NCI-H446 (cell line): ENCODE measurements at places on chromosomes 11 and 22.

DNA sequence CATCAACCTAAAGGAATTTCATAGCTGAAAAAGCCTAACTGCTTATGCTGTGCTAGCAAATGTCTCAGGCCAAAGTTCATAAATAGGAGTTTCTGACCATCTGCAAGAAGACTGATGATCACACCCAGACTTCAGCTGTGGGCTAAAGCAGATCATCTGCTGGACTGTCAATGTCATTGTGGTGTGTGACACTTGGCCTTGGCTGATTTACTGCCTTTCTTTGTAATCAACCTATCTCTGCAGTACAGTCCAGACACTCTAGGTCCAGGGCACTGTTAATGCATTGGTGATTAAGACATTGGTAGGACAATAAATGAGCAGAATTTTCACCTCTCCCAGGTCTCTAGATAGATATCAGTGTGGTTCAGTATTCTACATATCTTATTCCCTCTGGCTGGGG lies 40.3 kb upstream of the SMCO4 start:
- no peak for DNase-seq

- peak; percentile 10 for DNase-seq
Observed at GRCh38 chr22:24894220-24894975, 52.1 kb downstream of the LHFPL7 start.

DNA sequence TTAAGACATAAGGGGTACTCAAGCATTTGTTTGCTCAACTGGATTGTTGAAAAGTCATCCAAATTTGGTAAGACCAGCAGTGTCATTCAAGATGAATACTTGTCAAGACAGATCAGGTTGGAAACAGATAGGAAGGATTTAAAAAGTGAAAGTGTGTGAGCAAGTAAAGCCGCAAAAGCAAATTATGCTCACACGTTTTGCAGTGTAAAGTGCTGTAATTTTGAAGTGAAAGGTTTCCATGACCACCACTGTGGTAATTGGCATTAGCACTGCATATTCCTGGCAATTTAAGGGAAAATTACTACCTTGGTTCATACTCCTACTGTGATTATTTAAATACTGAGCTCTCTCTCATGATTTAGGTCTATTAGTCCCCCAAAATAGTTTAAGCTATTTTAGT lies 704.1 kb upstream of the CCDC179 start:
- DNase-seq: no peak

DNA sequence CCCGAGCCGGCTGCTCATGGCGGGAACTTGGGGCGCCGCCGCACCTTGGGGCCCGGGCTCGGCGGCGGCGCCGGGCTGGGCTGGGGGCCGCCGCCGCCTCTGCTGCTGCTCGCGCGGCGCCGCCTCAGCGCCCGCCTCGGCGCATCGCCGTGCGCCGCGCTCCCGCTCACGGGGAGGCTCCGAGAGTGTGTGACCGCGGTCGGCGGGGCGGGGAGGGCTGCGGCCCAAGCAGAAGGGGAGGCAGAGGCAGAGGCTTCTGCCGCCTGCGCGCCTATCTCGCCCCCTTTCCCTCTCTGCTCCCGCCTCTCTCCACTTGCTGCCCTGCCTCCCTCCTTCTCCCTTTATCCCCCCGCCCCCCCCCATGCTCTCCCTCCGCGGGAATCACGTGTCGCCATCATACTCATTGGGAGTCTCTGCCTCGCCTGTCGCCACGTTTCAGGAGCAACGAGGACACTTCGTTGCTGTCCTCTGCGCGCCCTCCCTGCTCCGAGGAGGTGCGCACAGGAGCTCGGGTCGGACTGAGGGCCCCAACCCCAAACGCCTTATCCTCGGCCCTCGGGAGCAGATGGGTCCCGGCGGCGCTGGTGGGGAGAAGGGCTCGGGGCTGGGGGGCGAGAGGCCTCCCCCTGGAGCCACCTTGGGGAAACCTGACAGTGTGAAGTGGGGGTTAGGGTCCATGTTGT lies at the start of gene GUCY1A2:
GUCY1A2 (minus strand) TSS at position 258 of the 683 bp plus-strand sequence. CDS start 421 bp downstream, outside the sequence.
- DNase-seq: no peak

- no peak for DNase-seq
Observed at GRCh38 chr22:30606455-30607299, at the start of gene TCN2. TSS of gene TCN2 (plus strand) at chr22:30607174. CDS start at chr22:30607332, 158 bp downstream.

DNA sequence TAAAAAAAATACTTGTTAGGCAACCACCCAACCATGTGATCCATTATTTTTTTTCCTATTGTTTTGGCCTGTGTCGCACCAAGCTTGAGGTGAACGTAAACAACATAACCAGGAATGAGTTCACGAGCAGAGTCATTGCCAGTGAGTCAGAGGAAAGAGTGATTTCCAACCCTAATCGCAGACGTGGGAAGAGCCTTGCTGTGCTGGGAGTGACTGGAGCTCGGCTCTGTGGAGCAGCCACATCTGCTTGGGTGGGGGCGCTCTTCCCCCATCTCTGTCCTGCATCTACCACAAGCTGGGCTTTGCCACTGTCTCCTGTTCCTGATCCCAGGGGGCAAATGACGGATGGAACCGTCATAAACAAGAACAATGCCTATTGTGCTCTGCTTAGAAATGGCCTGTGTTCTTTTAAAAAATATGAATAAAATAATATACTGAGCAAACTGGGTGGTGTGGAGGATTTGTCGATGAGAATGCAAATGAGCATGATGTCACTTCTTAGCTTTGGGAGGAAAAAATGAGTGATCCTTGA lies 210.0 kb downstream of the KIRREL3 start:
- no peak for DNase-seq
